ENCODE measurements at places on chromosomes 16 and 17. TPM values are rescaled to one million over a fixed set of nuclear protein-coding genes. Genes with fewer than 3 reads are reported as not detected.

CCT6B gene
- total RNA-seq, result 0.69 TPM

MMP2 gene
- not detected for total RNA-seq

ADORA2B gene
- not detected for total RNA-seq

GJD3 gene
- not detected for total RNA-seq

DNA sequence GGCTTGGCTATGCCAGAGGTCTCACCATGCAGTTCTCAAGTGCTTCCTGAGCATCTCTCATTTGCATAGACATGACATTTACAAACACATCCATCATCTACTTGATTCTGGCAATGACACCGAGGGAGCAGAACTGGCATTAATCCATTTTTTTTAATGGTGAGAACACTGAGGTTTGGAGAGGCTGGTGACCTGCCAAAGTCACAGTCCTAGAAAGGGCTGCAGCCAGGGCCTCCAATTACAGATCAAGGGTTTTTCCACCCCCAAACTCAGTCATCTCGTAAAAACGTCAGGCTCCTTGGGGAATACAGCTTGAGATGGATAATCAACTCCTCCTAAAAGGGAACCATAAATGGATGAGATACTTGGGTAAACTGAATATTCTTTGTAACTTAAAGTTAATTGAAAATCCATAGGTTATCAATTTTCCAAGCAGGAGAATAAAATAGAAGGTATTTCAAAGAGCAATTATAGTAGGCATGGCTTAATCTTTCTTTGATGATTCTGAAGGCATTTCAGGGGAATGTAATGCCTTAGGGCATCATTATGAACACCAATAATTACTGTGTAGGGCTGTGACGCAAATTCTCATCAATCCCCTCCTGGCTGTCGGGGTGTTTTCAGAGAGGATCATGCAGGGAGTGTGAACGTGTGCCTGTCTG lies 9.4 kb upstream of the MEOX1 start:
- DNase-seq, result no peak
- no peaks in the 10 kb centered on the region for H3K36me3 ChIP-seq
- no peaks in the 10 kb centered on the region for H3K27me3 ChIP-seq
- no peak overlapping the region for H3K27ac ChIP-seq
- H3K4me3 ChIP-seq, result no peak overlapping the region
- H3K4me1 ChIP-seq, result peaks cover 15% of the 10 kb centered on the region

DNA sequence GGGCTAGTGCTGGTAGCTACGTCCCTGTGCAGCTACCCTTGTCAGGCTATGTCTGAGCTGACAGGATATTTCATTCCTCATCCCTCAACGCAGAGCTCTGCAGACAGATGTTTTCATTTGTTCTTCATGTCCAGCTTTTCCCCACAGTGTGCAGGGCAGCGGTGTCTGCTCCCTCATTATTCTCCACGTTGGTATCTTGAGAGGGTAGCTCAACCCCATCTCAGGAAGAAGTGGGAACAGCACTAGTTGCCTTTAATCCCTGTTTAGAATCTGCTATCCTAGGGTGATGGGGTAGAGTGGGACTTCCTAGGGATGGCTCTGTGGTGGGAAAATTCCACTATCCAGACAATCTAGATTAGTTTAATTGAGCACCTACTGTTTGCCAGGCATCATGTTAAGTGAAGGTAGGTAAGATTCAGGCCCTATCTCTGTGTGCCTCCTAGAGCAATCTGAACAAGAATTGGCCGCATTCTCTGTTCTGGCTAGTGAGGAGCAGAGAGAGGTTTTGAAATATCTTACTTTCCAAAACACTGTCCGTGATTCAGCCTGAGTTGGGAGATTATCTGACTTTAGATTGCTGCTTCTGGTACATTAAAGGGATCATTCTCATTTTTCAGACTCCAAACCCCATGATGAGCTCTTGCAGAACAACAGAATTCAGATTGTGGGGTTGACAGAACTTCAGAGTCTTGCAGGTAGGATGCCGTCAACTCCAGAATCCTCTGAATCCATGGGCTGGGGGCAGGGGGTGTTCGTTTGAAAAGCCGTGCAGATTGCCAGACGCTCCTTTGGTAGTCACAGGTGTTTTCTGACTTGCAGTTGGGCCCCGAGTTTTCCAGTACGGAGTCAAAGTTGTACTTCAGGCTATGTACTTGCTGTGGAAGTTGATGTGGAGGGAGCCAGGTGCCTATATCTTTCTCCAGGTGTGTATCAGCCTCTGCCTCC lies 963 bp downstream of the ALG1 start:
- H3K27me3 ChIP-seq, result no peaks in the 10 kb centered on the region
- peaks cover 31% of the 10 kb centered on the region for H3K4me1 ChIP-seq
- peaks cover 12% of the 10 kb centered on the region for H3K36me3 ChIP-seq
- H3K27ac ChIP-seq, result peak overlapping the region; percentile 86
- H3K4me3 ChIP-seq, result peak overlapping the region; percentile 97
- no peak for DNase-seq

- H3K27me3 ChIP-seq, result peaks cover 14% of the 10 kb centered on the region
- no peaks in the 10 kb centered on the region for H3K36me3 ChIP-seq
- peaks cover 21% of the 10 kb centered on the region for H3K4me1 ChIP-seq
- no peak overlapping the region for H3K4me3 ChIP-seq
- no peak for DNase-seq
Measured at GRCh38 chr16:79754501-79754900, 154.0 kb upstream of the MAF start.

DNA sequence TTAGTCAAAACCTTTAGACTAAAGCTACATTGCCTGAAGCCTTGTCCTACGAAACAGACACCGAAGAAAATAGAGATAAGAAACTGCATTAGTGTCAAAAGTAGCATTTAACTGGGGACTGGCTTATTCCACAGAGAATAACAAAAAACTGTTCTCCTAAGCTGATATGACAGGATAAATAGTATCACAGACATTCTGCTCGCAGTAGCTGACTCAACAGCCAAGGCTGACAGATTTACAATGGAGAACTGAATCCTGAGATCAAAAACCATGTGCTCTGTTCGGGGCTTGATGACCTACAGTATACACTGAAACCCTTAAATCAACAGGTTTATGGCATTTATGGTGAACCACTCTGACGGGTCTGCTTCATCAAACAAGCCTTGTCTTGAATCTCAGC lies 25.5 kb downstream of the ADAMTS18 start:
- H3K27me3 ChIP-seq, result peaks cover 15% of the 10 kb centered on the region
- H3K27ac ChIP-seq, result no peak overlapping the region
- no peak for DNase-seq
- no peaks in the 10 kb centered on the region for H3K36me3 ChIP-seq
- H3K4me3 ChIP-seq, result no peak overlapping the region

DNA sequence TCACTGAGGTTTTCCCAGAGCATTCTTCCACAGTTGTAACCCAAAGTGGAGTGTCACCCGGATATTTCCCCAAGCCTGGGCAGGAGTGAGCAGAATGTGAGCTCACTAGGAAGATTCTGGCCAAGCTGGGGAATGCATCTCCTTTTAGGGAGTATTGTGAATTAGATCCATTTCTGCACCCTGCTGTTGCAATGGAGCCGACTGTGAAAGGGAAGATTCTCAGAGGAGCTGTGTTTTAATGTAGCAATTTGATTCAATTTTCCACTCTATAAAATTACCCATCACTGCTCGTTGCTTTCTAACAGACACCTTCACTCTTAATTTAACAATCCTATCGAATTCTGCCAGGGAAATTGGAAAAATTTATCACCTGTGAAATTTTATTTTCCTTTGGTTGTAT lies 70.8 kb downstream of the SNX11 start:
- no peak for DNase-seq
- H3K27ac ChIP-seq, result no peak overlapping the region
- H3K36me3 ChIP-seq, result peaks cover 19% of the 10 kb centered on the region
- no peaks in the 10 kb centered on the region for H3K27me3 ChIP-seq
- peaks cover 35% of the 10 kb centered on the region for H3K4me1 ChIP-seq
- no peak overlapping the region for H3K4me3 ChIP-seq

GRCh38 chr17:13601776-13602551 lies at the start of gene HS3ST3A1:
HS3ST3A1 (minus strand) TSS chr17:13601929; CDS start chr17:13601129, 800 bp downstream.
- H3K4me3 ChIP-seq, result peak within 1 kb of the TSS; percentile 66
- H3K27ac ChIP-seq, result no peak within 1 kb of the TSS
- H3K4me1 ChIP-seq, result peaks cover 5% of the 10 kb centered on the region

All from activated naive CD4-positive, alpha-beta T cell treated with anti-CD3 and anti-CD28 coated beads for 36 hours (primary cell).